AG09309 (cell line): ENCODE measurements at places on chromosomes 11 and 22.

DNA sequence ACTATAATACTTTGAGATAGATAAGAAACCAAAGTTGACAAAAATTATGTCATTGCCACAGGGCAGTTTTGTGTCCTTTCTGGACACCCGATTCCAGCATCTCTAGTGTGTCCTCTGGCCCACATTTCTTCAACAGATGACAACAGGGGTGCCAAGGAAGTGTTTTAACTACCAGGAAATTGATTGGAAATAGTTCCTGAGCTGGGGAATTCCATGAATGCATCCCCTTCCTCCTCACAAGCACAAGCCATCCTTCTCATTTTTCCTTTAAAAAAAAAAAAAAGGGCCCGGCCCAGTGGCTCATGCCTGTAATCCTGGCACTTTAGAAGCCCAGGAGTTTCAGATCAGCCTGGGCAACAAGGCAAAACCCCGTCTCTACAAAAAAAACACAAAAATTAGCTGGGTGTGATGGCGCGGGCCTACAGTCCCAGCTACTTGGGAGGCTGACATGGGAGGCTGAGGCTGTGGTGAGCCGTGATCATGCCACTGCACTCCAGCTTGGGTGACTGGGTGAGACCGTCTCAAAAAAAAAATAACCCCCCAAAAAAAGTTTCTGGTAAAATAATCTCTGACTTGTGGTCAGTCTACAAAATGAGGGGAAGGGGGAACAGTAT, 797 bp upstream of the B3GAT3 start:
- no peak for DNase-seq

DNA sequence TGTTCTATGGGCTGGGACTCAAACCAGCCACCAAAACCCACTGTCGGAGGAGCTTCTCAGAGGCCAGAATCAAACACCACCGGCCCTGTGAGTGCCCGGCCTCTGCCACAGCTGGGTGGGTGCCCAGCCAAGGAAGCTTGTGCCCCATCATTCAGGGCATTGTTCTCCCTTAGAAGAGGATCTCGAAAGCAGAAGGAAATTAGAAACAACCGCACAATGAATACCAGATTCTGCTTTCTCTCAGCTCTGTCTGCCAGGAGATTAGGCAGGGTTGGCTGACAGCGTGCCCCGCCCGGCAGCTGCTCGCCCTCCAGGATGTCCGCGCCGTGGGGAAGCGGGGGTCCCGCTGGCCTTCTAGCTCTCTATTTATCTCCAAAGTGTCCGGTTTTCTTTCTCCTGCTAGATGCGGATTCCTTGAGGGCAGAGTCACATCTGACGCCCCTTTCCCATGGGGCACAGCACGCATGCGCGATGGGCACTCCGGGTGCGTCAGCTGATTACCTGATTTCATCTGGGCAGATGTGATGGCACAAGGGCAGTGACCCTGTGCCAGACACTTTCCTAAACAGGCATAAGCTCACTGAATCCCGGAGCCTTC, 25.5 kb downstream of the SCGB1A1 start:
- no peak for DNase-seq

- peak; percentile 85 for DNase-seq
Observed at GRCh38 chr11:79018371-79018849, 422.4 kb downstream of the TENM4 start.

GRCh38 chr22:46576556-46577367, 39.3 kb upstream of the CELSR1 start:
- no peak for DNase-seq

DNA sequence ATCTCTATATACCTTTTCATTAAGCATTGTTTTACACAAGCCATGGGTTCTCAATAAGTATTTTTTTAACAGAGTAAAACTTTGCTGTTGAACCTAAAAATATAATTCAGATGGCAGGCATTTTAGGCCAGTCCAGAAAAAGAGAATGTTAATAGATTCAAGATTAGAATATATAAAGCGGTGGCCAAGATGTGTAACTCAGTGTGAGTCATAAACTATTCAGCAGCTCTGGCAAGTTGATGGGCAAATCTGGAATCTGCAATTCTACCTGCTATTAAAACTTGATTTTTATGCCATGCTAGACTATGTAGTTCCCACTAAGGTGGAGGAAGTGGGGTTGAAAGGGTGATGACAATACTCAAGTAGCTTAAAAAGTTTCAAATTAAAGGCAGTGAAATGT, 45.4 kb downstream of the CASP12 start:
- DNase-seq, result no peak

DNA sequence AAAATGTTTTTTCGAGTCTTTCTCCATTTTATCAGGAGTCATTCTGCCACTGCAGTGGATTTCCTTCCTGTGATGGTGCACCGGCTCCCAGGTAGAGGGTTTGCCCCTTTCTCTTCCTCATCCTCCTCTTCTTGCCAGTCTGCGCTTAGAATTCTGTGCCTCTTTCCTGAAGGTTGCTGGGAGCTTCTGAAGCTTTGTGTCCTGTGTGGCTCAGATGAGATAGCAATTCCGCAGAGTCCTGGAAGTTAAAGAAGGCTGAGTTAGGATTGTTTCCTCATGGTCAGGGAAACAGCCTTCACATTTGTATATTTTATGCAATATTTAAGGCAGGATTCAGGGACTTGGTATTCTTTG, 264 bp downstream of the BCO2 start:
- no peak for DNase-seq

GRCh38 chr11:123718469-123718868, 23.0 kb downstream of the ZNF202 start:
- no peak for DNase-seq

DNA sequence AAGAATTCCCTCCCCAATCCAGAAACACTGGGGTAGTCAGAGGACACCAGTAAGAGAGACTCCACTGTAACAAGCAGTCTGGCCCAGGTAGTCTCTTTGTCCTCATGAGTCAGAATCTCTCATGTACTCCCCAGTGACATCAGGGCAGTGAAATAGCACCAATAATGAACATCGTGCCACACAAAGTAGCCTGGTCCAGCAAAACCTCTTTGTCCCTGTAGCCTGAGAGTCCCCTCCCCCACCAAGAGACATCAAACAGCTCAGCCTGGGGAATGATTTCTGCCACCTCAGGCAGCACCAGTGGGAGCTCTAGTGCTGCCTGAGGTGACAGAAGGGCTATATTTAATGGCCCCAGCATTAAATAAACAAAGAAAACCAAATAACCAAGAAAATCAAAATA, 88.1 kb downstream of the SBF2 start:
- no peak for DNase-seq

DNA sequence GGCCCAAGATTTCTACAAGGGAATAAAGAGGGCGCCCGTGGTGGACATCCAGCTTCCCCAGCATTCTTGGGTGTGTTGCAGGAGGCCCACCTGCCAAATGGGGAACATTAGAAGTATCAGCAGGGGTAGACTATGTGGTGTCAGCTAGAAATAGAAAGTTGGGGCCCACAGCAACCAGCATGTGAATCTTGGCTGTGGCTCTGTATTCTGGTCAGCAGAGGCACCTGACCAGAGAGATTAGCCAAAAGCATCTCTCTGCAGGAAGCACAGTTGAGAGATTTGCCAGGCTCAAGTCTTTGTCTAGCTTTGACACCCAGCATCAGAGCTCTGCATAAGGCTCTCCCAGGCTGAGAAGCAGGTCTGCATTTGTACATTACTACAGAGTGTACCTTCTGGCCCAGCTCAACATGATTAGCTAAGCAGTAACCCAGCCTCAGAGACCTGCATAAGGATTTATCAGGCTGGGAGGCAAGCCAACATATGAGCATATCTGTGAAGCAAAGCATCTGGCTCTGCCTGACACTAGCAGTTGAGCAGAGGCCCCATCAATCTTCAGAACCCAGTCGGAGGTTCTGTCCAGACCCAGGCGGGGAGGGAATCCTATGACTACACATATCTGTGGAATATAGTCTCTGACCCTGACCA, 79.9 kb downstream of the MS4A13 start:
- DNase-seq, result no peak

DNA sequence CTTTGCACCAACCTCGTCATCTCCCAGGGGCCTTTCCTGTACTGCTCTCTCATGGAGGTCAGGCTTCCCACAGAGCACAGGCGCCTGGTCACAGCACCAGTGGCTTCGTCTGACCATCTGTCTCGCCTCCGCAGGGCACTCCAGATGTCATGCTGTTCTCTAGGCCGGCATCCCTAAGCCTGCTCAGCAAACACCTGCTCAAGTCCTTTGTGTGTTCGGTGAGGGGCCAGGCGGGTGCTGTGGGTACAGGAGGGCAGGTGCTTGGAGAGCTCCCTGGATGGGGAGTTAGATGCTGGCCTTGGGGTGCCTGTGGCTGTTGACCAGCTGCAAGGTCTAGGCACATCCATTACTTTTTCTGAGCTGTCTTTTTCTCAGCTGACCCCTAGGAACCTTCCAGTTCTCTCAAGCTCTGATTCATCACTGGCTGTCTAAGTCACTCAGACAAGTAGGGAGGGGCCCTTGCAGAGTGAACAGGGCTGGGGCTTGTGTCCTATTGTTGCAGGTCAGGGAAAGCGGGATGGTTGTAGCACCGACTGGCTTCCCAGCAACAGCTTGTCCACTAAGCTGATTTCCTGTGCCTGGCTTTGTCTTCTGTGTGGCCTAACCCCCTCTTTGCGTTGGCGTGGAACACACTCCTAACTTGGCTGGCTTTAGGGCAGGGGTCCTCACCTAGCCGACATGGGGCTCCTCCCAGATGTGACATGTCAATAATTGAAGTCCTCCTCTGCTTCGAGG, 9.2 kb downstream of the CLDN5 start:
- no peak for DNase-seq

- peak; percentile 55 for DNase-seq
Observed at GRCh38 chr11:122202161-122202950, 86.3 kb upstream of the BLID start.

GRCh38 chr11:73412308-73412707, 36.1 kb downstream of the RELT start:
- no peak for DNase-seq

GRCh38 chr11:13494051-13494450, 1.7 kb downstream of the PTH start:
- DNase-seq, result no peak

GRCh38 chr11:12263141-12263693, 114.2 kb upstream of the PARVA start:
- no peak for DNase-seq

DNA sequence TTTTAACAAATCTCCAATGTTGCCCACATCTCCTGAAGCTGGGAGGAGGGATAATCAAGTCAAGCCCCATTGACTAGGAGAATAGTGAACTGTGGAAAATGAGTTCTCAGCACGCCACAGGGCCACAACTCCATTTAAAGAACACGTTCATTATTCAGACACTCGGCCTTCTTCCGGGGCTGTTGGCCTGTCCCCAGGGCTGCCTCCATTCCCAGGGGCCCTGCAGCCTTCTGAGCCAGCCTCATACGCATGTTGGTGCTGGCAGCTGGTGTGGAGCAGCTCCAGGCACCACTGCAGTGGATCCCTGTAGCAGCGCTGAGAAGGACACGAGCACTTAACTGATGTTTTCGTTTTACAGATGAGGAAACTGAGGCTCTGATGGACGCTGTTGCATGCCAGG, 87.5 kb upstream of the RCN1 start:
- no peak for DNase-seq

DNA sequence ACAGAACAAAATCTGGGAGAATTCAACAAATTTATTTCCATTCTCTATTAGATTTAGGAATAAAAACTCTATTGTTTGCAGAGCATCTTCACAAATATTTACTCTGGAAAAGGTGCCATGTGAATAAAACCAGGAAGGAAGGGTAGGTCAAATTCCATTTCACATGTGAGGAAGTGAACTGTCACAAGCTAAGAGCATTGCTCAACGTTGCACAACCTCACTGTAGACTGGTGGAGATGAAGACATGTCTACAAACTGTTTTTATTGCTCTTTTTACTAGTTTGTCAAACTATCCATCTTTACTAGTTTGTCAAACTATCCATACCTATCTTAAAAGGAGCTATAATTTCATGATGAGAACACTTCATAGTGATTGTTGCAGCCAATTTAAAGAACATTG, 236.4 kb downstream of the CNTN5 start:
- no peak for DNase-seq

- DNase-seq, result no peak
Observed at GRCh38 chr11:57459164-57460021, 935 bp upstream of the RTN4RL2 start.

DNA sequence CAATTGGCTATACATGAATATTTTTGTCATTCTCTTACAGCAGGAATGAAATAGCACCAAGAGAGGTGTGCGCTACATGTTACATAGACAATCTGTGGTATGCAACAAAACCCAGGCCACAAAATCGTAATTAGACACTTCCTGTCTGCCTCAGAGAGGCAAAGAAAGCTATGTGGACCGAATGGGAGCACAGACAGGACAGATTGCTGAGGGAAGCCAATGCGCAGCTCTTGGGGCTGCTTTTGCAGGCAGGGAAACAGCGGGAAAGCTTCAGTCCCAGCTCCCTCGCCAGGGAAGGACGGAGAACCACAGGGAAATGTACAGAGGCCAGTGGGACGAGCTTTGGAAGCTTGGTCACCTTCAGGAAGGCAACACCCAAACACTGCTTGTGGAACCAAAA, 40.9 kb downstream of the SERPINH1 start:
- no peak for DNase-seq

- no peak for DNase-seq
Observed at GRCh38 chr22:16721961-16722360, 103.2 kb downstream of the XKR3 start.

DNA sequence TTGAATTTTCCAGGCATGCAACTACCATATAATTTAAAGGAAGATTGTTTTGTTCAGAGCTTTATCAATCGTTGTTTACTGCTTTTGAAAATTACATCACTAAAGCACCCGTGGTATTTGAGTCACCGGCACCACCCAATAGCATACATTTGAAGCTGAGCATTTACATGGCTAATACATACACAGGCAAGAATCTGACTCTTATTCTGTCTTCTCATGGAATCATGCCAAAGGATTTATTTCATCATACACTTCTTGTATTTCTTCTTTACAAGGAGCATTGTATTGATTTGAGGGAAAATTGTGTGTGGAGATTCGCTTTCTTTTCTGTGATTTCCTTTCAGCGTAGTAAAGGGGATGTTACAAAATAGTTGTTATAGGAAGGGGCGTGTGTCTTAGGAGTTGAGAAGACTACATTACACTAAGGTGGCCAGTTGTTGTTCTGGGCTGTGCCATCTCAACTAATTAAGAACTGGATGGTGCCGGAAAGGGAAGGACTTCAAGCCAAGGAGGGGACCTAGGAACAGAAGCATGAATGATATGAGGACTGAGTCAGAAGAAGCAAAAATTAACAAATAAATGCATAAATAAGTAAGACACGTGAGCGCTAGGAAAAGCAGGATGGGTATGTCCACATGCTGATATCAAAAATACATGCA, 12.9 kb upstream of the CD3E start:
- no peak for DNase-seq

- no peak for DNase-seq
Observed at GRCh38 chr11:66492161-66492865, 12.1 kb downstream of the DPP3 start.

GRCh38 chr11:66291706-66292542, at the start of gene TMEM151A:
Gene TMEM151A, plus strand, starts transcription at chr11:66291894. Its CDS starts 120 bp downstream, at chr11:66292014.
- no peak for DNase-seq

GRCh38 chr11:72038491-72038890, 39.8 kb downstream of the IL18BP start:
- DNase-seq, result peak; percentile 46

GRCh38 chr22:47573141-47573540, 810.7 kb downstream of the TBC1D22A start:
- DNase-seq, result no peak

GRCh38 chr11:96652516-96652915, 262.7 kb downstream of the JRKL start:
- DNase-seq, result no peak
